ENCODE measurements at places on chromosomes 1 and 21.
A peak's percentile ranks its signal among the peaks of the same experiment; 100 is the strongest.

- DNase-seq, result no peak
Observed at GRCh38 chr1:94055459-94056122, 65.4 kb downstream of the ABCA4 start.

DNA sequence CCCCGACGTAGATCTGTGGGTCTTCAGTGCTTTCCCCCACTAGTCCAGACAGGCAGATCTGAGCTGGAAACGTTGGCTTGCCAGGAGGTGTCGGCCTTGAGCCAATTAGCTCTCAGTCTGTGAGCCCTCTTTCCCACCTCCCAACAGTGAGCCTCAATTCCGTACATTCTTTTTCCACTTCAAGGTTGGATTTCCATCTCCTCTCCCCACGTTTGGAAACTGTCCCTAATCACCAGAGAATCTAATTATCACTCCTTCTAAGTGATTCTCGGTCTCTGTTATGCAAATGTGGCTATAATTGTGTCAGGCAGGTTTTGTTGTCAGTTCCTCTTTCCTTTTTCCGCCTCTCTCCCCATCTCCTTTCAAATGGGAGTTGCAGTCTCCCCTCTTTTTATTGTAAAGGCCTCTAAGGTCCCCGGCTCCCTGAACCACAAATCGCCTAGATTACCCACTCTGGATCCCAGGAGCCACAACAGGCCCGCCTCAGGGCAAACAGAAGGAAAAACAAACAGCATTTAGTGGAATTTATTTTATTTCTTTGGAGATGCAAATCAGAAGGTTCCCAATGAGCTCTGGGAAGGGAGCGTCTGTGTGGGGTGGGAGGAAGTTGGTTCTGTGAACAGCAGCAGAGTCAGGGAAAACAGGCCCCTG, 29.4 kb upstream of the LRRN2 start:
- DNase-seq, result no peak

DNA sequence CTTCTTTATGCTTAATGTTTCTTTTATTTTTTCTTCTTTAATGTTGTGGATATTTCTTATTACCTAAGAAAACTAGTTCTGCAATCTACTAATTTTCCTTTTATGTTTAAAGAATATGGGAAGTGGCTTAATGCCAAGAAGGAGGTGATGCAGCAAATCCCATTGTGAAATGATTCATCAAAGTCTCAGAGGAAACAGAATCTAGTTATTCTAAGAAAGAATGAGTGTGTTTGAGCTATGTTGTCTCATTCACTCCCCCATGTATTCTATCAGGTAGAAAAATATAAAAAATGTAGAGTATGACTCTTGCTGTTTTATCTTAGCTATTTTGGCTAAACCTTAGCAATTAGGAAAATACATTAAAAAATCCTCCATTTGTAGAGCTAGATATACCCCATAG, 659.9 kb upstream of the RGS18 start:
- DNase-seq, result no peak

- DNase-seq, result no peak
Observed at GRCh38 chr21:45866551-45866950, 115.0 kb upstream of the COL6A1 start.

GRCh38 chr1:12424087-12424529, 193.9 kb downstream of the DHRS3 start:
- DNase-seq, result no peak

DNA sequence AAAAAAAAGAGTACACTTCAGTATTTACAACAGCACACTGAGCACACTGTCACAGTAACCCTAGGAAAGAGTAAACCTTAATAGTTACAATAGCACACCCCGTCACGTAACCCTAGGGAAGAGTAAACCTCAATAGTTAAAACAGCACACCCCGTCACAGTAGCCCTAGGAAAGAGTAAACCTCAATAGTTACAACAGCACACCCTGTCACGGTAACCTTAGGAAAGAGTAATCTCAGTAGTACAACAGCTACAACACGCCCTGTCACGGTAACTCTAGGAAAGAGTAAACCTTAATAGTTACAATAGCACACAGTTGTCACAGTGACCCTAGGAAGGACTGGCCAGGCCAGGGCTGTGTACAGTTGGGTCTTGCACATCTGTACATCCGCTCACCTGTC, 3.0 kb downstream of the CDK11A start:
- DNase-seq, result no peak

DNA sequence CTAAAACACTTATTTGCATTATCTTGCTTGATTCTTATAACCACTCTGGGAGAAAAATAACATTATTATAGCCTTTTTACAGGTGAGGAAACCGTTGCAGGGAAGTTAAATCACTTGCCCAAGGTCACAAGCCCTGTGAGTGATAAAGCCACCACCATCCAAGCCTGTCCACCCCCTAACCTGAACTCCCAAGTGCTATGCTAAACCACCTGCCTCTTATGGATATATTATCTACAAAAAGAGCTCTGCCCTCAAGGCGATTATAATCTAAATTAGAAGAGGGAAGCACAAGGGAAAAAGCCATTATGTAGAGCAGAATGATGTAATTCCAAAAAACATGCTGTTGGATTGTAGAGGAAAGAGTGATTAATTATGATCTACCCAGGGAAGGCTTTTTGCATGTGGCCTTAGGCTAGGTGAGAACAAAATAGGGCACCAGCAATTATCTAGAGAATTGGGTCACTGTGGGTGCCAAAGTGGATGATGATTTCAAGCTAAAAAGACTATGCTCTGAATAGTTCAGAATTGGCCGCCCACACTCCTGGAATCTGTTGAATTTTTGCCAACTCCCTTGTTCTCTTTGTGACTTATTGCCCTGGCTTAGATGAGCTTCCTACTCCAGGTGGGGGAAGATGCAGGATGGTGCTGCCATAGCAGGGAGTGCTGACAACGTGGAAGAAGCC, 205.3 kb downstream of the FGGY start:
- DNase-seq, result no peak

- DNase-seq, result no peak
Observed at GRCh38 chr1:213269829-213270228, 218.8 kb downstream of the RPS6KC1 start.

DNA sequence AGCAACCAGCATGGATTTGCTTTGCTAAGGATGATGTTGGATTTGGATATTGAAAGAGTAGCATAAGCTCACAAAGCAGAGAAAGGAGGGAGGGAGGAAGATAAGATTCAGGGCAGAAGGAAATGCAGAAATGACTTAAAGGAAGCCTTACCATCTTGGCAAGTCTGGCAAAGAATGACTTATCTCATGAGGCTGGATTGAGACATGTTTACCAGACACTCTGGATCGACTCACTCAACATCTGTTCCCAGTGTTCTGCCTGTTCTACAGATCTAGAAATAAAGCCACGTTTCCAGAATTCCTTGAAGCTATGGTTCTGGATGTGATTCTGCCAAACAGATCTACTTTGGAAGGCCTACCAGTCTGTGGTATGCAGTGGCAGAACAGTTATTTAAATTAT, 38.8 kb upstream of the CTBS start:
- no peak for DNase-seq

DNA sequence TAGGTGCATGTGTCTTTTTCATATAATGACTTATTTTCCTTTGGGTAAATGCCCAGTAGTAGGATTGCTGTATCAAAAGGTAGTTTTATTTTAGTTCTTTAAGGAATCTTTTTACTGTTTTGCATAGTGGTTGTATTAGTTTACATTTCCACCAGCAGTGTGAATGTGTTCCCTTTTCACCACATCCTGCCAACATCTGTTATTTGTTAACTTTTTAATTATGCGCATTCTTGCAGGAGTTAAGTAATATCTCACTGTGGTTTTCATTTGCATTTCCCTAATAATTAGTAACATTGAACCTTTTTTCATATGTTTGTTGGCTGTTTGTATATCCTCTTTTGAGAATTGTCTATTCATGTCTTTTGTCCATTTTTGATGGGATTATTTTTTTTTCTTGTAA, 1761.9 kb downstream of the PLA2G4A start:
- DNase-seq, result no peak

DNA sequence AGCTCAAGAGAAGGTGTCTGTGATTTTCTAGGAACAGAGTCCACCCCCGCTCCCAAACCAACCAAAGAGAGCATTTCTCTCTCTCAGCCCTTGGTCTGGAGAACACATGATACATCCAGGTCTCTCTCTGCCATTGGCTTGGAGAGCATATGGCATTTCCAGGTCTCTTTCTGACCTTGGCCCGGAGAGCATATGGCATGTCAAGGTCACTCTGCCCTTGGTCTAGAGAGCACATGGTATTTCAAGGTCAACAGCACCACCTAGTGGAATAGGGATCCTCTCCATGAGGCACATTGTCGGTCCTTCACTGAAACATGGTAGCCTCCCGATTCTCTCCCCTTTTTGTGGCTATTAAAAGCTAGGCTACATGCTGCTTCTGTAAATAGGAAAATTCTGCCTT, 437.7 kb upstream of the OLFM3 start:
- DNase-seq, result no peak

DNA sequence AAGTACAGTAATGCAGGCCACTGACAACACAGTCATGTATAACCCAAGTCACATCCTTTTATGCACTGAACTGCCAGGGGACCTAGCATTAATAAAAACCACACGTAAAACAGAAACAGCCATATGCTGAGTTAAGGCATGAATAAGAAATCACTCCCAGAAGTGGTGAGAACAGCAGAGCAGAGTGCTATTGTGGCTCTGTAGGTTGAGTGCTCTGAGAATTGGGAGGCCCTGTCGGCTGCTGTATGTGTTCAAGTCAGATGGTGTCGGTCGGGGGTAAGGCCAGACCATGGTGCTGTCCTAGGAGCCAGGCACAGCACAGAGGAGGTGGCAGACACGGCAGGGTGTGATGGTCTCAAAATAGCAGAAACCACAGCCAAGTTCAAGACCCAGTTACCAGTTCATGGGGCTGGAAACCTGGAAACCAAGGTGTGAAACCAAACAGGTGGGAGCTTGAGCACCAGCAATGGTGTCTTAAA, 126.6 kb upstream of the COA6 start:
- no peak for DNase-seq

- DNase-seq, result no peak
Observed at GRCh38 chr1:114771992-114772391, 8.5 kb downstream of the SIKE1 start.

- peak; percentile 26 for DNase-seq
Observed at GRCh38 chr1:105137543-105138457, 1388.1 kb downstream of the AMY1C start.

- no peak for DNase-seq
Observed at GRCh38 chr1:206524739-206525364, 17.5 kb downstream of the RASSF5 start.

- no peak for DNase-seq
Observed at GRCh38 chr1:8318436-8318835, 522 bp downstream of the SLC45A1 start.

DNA sequence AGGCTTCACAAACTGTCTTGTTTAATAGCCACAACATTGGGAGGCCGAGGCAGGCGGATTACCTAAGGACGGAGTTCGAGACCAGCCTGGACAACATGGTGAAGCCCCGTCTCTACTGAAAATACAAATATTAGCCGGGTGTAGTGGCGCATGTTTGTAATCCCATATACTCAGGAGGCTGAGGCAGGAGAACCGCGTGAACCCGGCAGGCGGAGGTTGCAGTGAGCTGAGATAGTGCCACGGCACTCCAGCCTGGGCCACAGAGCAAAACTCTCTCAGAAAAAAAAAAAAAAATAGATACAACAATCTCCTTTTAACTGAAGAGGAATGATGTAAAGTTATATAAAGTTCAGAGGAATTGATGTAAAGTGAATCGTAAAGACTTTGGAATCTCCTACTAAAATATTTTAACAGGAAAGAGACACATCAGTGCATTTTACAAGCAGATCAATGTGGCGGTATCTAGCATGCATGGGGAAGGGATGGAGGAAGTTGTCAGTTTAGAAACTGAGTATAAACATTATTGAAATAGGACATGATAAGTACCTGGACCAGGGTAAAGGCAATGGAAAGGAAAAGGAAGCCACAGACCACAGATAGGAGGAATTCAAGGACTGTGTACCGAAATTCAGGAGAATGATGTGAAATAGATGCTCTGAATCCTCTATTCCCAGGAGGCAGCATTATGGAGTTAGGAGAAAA, 41.5 kb downstream of the PTPRC start:
- DNase-seq, result no peak

GRCh38 chr1:151713874-151714273, 2.7 kb downstream of the CELF3 start:
- DNase-seq, result no peak

- no peak for DNase-seq
Observed at GRCh38 chr1:102241431-102242338, 245.0 kb upstream of the OLFM3 start.

GRCh38 chr1:20069874-20070273, at the start of gene PLA2G5:
PLA2G5 (plus strand) TSS chr1:20070194; CDS start chr1:20084831, 14,637 bp downstream.
- no peak for DNase-seq

- no peak for DNase-seq
Observed at GRCh38 chr1:84738237-84738636, 48.0 kb upstream of the SSX2IP start.

GRCh38 chr1:67261680-67262079, 46.0 kb upstream of the IL12RB2 start:
- no peak for DNase-seq

GRCh38 chr1:202959276-202959620, 1.1 kb upstream of the ADIPOR1 start:
- peak; percentile 20 for DNase-seq

- DNase-seq, result no peak
Observed at GRCh38 chr21:34956416-34957316, 92.4 kb downstream of the RUNX1 start.

DNA sequence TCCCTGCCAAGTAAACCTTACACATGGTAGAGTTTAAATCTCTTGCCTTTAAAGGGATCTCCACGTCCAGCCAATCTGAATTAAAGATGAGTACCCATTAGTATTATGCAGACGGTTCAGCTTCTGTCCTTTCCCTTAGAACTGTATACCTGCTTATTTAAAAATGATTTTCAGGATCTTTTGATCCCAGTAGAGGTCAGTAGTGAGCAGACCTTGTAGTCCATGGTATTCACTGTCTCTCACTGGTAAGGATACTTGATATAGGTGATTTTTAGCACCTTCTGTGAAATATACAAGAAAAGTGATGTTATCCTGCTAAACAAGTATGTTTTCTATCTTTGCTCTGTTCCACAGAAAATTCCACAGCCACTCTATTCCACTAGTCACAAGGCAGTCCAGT, 1211.6 kb upstream of the ADGRL4 start:
- DNase-seq, result no peak

DNA sequence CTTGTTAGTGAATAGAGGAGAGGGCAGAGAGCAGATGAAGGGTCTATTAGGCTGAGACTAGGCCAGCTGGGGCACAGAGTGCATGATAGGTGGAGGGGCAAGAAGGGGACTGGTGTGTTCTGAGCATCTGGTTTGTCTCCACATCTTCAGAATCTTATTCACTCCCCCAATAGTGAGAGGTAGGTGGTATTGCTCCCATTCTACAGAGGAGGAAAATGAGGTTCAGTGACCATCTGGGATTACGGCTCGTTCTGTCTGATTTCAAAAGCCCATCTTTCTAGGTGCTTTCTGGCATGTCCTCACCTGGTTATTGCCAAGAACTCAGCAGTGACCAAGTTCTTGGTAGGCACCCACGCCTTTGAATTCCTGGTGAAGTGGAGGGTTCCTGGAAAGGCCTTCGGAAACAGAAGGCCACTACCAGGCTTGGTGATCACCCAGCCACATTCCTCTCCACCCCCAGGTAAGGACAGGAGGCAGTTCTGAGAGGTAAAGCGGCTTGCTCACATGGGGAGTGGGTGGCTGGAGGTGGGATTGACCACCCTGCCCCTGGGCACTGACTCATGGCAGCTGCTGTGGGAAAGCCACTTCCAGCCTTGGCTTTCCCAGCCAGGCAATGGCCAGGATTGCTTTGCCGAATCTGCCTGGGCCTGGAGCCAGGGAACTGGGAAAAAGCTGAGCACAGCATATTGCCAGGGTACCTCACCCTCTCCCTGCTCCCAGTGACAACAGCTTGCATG, 18.8 kb upstream of the CITED4 start:
- no peak for DNase-seq
